ENCODE measurements at places on chromosomes 11 and 22.
A peak's percentile ranks its signal among the peaks of the same experiment; 100 is the strongest.

- DNase-seq = no peak
These were observed 87.4 kb upstream of the SLC6A5 start for GRCh38 chr11:20511982-20512381.

DNA sequence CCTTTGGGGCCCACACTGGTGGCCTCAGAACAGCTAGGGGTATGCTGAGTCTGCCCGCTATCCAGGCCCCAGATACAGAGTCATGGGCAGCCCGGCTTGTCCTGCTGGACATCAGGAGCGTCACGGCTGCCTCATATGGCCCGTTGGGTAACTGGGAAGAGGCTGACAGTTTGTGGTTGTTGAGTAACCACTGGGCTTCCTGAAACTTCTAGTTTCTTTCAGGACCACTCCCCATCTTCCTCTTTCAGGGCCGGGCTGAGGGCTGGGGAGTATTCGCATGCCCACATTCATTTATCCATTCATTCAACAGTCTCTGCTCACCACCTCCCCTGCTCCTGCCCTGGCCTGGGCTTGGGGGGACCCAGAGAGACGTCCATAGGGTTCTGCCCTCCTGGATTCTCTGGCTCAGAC lies 13.4 kb upstream of the P2RY2 start:
- no peak for DNase-seq

- no peak for DNase-seq
These were observed 159.3 kb downstream of the BRD1 start for GRCh38 chr22:49668402-49668801.

DNA sequence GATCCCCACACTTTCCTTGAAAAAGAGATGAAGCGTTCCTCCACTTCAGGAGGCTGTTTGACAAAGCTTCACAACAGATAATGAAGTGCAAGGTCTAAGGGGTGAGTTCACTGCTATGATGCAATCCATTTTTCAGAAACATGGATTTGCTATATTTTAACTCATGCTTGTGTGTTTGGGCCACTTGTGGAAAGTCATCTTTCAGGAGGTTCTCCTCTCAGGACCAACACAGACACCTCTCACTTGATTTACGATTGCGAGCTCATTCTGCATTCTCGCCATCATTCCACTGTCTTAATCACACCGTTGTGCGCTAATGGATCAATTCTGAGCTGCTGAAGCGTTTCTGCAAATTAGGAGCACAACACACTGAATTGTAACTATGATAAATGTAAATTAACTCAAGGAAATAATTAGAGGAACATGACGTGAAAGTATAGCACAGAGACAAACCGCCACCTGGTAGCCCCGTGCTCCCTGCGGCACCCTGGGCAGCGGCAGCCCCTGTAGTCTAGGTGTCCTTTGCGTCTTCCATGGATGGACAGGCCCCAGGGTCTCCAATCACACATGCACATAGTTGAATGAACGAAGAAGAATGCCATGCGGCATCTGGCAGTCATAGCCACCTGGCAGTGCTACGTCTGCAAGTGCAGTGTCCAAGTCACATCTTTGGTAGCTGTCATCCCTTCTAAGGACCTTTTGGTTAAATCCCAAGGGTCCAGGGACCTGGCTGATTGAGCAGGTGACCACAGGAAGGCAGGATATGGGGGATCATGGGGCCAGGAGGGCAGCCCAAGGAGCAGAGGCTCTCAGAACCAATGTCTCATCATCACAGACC lies 28.1 kb upstream of the RTL6 start:
- DNase-seq = no peak

- peak; percentile 43 for DNase-seq
These were observed 89.9 kb upstream of the APOA1 start for GRCh38 chr11:116927163-116927974.

DNA sequence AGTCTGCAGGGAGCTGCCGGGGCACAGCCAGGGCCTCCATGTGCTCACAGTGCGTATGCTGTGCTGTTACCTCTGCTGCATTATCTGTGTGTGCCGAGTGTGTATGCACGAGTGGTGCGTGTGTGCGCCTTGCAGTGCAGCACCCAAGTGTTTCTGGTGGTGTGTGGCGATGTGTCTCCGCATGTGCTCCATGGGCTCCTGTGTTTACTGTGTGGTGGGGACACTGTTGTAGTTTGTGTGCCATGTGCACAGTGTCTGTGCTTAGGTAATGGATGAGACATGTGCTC lies 31.4 kb downstream of the KCNC1 start:
- no peak for DNase-seq

DNA sequence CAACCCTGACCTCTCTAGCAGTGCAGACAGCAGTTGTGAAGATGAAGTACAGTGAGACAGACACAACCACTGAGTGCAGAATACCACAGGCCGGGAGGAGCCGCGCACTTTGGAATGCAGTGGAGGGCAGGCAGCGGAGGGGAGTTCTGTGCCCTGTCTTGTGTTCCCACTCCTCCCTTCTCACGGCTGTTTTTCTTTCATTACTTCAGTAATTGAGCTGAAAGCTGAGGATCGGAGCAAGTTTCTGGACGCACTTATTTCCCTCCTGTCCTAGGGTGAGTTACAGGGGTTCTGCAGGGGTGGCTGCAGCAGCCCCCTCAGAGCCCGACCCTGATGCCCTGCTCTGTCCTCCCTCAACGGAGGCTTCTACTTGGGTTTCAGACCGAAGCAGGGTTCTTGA lies 5.6 kb downstream of the CLDN5 start:
- DNase-seq = no peak

GRCh38 chr11:21364866-21365624 lies 695.7 kb downstream of the NELL1 start:
- DNase-seq = no peak

DNA sequence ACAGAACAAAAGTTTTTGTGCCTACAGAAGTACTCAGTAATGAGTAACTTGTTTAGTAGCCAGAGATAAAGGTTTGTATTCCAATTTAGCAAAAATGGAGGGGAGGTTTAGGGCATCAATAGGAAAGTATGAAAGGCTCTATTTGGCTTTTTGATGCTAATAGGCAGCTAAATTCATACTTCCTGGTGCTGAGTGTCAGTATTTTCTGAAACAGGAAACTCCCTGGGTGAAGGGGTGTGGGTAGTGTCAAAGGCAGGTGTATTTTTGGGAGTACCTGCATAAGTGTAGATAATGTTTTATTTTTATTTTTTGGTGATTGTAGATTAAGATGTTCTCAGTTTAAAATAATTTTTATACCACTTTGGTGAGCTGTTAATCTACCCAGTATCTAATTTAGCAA lies 29.3 kb upstream of the MMP7 start:
- no peak for DNase-seq

DNA sequence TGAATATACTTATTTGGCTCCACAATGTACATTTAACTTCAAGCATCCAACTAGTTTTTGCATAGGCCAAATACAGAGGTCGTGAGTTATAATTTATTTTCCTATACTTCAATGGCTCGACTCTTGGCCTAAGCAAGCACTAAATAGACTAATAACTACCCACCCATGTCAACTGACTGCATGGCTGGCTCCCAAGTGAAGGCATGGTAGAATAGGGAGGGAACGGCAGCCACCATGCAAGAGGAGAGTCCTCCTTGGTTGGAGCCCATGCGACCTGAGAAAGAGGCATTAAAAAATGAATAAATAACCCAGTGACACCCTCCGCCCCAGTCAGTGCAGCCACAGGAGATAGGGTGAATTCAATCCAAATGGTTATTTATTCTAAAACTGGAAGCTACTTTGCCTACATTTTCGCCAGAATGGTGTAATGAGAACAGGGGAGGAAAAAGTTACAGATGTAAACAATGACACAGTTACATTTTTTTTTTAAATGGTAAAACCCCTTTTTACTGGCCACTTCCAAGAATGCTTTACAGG lies 4.9 kb downstream of the GNG3 start:
- no peak for DNase-seq

DNA sequence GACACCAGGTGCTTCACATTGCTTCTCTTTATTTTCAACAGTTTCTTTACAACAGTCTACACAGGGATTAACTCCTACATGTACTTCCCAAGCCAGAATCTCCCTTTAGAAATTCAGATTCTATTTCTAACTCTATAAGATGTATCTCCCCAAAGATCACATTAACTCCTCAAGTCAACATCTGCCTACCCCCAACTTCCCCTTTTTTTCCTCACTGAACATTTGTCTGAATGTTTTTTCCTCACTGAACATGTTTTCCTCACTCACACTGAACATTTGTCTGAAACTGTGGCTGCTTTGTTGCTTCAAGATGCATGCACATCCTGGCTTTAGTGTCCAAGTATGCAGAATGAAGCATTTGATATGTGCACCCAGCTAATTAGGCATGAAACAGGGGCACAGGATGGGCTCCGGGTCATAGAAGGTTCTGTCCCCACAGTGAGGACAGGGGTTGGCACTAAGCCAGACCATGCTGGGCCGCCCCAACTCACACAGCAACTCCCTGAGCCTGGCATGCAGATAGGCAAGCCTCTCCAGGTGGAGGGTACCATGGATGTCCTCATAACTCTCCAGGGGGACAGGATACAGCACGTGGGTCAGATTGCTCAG lies 11.3 kb downstream of the PRAME start:
- no peak for DNase-seq

DNA sequence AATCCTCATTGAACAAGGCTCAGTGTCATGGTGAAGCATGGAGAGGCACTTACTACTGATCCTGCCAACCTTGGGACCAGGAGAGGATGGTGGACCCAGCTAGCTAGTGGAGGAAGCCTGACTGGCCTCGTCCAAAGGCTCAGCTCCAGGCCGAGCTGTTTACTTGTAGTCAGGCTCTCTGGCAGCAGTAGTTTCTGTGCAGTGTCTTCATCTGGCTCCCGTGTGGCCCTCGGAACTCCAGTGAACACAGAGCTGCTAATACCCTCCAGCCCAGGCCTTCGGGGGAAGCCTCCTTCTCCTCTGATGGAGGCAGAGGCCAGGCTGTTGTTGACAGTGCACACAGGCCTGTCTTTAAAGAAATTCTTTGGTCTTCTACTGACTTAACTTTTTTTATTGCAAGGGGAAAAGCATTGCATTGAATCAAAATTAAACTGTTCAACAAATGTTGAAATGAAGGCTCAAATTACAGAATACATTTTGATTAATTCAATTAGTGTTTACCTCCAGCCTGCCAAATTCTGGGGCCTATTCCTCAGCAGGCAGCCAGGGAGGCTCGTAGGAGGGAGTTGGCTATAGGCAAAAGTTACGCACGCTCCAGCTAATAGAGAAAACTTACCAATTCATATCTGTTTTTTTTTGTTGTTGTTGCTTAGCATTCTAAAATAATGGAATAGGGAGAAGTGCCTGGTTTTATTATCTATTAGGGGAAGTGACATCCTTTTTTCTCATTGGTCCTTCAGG lies 18.8 kb downstream of the PPFIBP2 start:
- DNase-seq = no peak

GRCh38 chr11:133687781-133688180 lies 155.5 kb upstream of the OPCML start:
- DNase-seq = no peak

DNA sequence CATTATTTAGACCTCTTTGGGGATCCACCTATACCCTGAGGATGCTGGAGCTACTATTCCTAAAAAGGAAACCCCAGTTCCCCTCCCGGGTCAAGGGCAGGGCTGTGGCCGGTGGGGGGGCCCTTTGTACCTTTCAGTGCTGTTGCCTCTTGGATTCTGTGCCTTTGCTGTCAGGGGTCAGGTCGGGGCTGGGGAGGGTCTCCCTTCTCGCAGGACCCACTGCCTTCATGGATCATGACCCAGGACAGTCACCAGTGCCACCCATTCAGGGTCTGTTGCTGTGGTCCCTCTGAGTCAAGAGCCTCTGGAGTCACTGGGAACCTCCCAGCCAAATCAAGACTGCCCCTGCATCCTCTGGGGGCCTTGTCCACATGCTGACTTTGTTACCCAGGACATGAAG lies 78.1 kb upstream of the CCND1 start:
- no peak for DNase-seq

GRCh38 chr11:66339686-66340483 lies 3.7 kb upstream of the RIN1 start:
- DNase-seq = no peak

GRCh38 chr22:49718396-49718795 lies 109.3 kb downstream of the BRD1 start:
- DNase-seq = no peak

- no peak for DNase-seq
These were observed 270.8 kb downstream of the SBF2 start for GRCh38 chr11:10023212-10023611.

GRCh38 chr11:120337355-120338106 lies 1.3 kb downstream of the ARHGEF12 start:
- DNase-seq = peak; percentile 71

GRCh38 chr11:65438257-65439151 lies 15.9 kb downstream of the NEAT1 start:
- peak; percentile 7 for DNase-seq

DNA sequence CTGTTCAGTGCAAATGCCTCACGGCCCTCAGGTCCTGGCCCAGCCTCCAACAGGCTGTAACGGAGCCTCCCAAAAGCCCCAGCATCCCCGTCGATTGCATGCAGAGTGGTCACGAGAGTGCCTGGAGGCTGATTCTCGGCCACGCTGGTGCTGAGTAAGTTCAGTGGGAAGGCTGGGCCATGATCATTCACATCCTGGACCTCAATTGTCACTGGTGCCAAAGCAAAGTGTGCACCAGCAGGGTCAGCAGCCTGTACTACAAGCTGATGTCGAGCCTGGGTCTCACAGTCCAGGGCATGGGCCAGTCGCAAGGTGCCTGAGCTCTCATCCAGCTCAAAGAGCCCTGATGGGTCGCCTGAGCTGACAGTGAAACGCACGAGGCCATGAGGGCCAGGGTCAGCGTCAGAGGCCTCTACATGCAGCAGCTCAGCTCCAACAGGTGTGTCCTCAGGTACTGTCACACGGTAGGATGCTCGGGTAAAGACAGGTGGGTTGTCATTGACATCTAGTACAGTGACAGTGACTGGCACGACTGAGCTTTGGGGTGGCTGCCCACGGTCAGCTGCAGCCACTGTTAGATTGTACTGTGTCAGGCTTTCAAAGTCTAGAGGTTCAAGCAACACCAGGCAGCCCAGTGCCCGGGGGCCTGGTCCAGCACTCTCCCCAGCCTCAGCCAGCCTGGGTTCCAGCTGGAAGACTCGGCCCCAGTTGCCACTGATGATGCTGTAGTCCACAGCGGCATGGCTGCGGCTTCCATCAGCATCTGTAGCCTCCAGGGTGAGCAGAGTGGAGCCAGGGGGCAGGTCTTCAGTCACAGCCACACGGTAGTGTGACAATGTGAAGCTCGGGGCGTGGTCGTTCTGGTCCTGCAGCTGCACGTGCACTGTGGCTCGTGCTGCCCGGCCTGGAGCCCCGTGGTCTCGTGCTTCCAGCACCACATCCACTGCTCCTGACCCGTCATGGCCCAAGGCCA lies 4.5 kb upstream of the TPP1 start:
- DNase-seq = no peak

- no peak for DNase-seq
These were observed 75.5 kb upstream of the CD44 start for GRCh38 chr11:35063488-35063931.

GRCh38 chr11:8194956-8195355 lies 26.1 kb upstream of the RIC3 start:
- DNase-seq = no peak

- DNase-seq = no peak
These were observed 231.7 kb upstream of the NARS2 start for GRCh38 chr11:78806214-78807004.

GRCh38 chr11:15830741-15831428 lies 525.5 kb downstream of the SOX6 start:
- no peak for DNase-seq

- DNase-seq = peak; percentile 64
These were observed 27.4 kb upstream of the ST14 start for GRCh38 chr11:130131961-130132850.
